ENCODE measurements at places on chromosomes 5 and 9.
A peak's percentile ranks its signal among the peaks of the same experiment; 100 is the strongest.

GRCh38 chr9:95230046-95230445, 87.5 kb downstream of the FANCC start:
- no peak for ATAC-seq

DNA sequence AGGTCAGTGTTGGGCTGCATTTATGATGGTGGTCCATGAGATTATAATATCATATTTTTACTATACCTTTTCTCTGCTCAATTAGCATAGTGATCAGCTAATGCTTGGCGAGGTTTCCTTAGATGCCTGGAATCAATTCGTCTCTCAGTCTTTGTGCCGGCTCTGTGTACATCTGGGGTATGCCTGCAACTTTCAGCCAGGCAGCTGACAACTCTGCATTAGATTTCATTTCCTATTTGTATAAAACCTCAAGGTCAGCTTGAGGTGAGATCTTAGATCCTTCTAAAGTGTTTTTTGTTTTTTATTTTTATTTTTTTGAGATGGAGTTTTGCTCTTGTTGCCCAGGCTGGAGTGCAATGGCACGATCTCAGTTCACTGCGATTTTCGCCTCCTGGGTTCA, 86.8 kb downstream of the MELK start:
- ATAC-seq, result no peak

- ATAC-seq, result peak; percentile 23
These were observed 66.9 kb downstream of the TMC1 start for GRCh38 chr9:72588336-72588735.

- peak; percentile 58 for ATAC-seq
These were observed 26.8 kb downstream of the SMAD5 start for GRCh38 chr5:136159457-136159856.

DNA sequence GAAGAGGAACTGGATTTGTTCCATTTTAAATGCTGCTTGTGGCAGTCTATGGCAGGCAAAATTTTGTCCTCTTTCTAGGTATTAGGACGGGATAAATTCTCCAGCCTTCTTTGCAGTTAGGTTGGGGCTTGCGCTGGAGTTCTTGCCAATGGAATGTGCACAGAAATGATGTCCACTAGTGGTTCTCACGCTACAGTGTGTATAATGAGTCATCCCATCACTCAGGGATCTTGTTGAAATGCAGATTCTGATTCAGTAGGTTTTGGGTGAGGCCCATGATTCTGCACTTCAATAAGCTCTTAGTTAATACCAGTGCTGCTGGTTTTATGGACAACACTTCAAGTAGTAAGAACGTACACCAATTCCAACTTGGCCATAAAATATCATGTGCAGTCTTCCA, 317.6 kb upstream of the KLF4 start:
- no peak for ATAC-seq

DNA sequence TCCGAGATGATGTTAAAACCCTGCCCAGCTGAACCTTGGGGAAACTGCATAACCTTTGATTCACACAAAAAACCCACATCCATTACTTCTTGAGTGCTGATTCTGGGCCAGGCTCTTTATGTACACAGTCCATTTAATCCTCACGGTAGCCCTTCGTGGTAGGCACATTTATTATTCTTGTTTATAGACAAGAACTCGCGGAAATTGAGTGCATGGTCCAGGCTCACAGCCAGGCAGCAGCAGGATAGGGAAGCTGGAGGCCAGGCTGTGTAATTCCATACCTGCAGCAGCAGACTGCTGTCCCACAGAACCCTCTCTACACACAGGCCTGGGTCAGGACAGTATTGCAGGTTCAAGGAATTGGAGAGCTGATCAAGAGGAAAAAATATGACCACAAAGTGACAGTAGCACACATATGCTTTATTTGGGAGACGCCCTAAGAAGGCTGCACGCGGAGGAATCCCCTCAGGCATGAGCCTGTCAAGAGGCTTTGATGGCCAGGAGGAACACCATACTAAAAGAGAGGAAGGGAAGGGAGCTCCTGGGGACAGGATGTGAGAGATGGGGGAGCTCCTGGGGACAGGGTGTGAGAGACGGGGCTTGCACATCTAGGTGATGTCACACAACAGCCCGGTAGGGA, 28.4 kb upstream of the FAM120A start:
- ATAC-seq, result no peak

DNA sequence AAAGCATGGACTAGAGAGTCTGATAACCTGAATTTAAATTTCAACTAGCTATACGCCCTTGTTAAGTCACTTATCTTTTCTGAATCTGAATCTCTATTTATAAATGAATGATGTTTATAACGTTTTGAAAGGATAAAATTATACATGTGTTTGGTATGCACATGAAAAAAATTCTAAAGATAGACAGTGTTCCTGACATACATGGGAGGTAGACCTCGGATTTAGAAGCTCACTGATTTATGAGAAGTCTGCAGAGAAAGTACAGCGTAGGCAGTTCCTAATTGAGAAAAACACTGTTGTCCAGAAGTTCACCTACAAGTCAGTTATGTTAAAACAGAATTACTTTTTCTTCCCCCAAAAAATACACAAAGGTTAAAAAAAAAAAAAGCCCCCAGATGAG, 26.6 kb downstream of the MPDZ start:
- no peak for ATAC-seq

GRCh38 chr9:120904061-120904977, 22.3 kb downstream of the TRAF1 start:
- no peak for ATAC-seq

Data from SK-N-SH treated with all-trans-retinoic acid at 6 μM for 48 hours (cell line).